Hematopoietic multipotent progenitor cell (in vitro differentiated cells): ENCODE measurements at places on chromosomes 1 and 21.

DNA sequence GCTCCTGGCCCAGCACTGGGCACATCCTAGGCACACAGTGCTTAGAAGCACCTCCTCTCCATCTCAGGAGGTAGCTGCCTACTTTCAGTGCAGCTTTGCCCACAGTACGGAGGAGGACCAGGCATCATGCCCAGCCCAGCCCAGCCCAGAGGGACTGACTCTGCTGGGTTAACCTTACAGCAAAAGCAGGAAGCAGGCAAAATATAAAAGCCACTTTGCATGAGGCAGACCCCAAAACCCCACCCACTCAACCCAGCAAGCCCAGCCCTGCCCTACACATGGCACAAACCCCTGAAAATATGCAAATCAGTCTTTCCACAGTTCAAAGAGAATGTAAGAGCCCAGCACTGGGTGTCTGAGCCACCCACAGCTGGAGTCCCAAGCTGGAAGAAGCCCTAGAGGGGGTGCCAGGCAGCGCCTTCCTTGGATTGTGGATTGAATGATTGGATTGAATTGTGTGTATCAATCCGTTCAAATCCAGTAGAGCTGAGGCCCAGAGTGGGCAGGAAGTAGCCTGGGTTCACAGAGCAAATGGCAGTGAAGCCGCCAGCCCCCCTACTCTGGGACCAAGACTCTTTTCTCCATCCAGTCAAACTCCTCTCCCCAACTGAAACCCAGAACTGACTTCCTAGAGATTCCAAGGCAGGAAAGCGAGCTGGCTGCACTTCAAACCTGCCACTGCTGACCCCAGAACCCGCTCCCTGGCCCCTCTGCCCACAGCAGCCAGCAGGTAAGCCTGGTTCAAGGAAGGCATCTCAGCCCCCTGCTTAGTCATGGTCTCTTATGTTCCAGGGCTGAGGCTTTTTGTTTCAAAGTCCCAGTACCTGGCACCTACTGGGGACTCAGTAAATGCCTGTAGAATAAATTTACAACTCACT is 117.7 kb downstream of the LACTBL1 start:
- peak; percentile 23 for DNase-seq

GRCh38 chr1:180157576-180158057 is 2.9 kb downstream of the QSOX1 start:
- DNase-seq = no peak

DNA sequence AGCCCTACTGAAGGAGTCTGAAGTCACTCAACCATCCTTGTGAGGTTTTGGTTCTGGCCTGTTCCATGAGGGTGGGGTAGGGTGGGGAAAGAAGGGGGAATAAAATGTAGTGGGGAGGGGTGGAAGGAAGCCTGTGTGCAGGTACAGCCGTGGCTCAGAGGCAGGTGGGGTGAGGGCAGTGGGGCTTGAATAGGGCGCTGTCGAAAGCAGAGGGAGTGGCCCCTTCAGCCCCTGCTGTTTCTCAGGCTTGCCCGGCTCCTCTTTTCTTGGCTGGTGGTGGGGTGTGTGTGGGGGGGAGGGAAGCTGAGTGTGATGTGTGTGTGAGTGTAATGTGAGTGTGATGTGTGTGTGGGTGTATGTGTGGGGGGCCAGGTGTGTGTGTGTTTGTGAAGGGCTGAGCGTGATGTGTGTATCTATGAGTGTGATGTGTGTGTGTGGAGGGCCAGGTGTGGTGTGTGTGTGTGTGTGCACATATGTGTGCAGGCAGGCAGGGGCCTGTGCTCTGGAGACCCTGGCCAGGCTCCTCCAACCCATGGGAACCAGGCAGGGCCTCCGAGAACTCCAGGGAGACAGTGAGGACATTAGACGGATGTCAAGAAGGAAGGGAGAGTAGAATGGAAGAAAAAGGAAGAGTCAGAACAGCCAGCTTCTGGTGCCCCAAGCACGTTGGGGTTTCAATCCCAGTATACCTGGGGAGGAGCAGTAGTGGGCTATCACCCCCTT is 9.0 kb downstream of the SOX13 start:
- DNase-seq = no peak

- DNase-seq = no peak
Measured at GRCh38 chr1:221788466-221788865, 46.6 kb upstream of the DUSP10 start.

DNA sequence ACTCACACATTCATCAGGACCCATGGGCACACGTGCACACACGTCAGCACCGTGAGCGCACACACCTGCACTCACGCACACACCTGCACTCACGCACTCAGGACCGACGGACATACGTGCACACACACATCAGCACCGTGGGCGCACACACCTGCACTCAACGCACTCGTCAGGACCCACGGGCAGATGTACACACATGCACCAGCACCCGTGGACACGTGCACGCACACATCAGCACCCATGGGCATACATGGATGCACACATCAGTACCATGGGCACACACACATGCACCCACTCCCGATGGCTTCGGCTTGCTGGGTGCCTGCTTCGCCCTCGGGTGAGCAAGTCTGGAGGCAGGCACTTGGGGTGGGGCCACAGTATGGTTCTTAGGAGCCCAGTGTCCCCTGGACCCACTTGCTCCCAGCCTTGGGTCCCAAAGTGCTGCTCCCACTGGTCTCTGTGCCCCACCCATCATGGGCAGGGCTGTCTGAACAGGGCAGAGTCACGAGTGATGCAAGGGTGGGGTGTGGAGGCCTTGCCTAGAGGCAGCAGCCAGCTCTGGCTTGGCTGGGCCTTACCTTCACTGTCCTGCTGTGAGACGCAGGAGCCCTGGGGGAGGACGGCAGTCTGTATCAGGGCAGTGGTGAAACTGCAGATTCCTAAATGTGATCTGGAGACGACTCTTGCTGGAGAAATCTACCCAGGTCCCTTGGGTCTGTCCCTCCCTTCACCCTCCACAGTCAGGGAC is 49.8 kb downstream of the SKI start:
- no peak for DNase-seq

DNA sequence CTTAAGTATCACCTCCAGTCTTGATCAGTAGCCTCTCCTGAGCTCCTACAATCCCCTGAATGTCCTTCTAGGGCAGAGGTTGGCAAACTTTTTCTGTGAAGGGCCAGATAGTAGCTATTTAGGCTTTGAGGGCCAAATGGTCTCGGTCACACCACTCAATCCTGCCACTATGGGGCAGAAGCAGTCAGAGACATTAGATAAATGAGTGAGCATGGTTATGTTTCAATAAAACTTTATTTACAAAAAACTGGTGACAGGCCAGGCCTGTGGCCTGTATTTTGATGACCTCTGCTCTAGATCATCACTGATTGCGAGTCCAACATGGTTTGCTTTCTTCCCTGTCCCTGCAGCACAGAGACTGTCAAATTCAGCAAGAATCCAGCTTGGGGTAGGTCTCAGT is 36.3 kb downstream of the LRP8 start:
- DNase-seq = no peak

DNA sequence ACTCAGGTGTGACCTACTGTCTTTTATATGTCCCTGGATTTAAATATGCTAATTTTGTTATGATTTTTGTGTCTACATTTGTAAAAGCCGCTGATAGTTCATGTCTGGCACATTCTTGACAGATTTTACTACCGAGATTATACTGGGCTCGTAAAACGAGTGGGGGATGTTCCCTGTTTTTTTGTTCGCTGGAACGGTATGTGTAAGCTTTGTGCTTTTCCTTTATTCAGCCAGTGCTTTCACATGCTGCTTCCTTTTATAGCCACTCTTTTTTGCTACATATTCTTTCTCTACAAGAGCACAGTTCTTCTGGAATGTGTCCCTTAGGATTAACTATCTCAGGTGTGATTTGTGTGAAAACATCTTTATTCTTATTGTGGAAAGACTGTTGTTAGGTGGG is 46.6 kb downstream of the ADARB1 start:
- no peak for DNase-seq

- DNase-seq = no peak
Measured at GRCh38 chr1:241317676-241318075, 39.3 kb downstream of the RGS7 start.

DNA sequence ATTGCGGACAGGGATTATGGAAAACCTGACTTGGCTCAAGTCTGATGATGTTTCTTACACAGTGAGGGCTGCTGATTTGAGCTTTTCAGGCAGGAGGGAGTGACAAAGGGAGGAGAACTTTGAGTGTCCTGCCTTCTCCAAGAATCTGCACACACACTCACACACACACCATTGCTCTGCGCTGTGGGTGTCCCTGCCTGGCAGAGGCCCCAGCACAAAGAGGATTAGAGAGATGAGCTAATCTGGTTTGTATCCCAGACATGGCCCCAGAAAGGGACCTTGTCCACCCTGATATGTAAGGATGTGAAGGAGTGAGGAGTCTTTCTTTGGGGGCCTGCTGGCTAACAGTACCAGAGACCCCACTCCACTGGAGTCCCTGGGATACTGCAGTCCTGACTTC is 5.9 kb upstream of the WNT2B start:
- no peak for DNase-seq

DNA sequence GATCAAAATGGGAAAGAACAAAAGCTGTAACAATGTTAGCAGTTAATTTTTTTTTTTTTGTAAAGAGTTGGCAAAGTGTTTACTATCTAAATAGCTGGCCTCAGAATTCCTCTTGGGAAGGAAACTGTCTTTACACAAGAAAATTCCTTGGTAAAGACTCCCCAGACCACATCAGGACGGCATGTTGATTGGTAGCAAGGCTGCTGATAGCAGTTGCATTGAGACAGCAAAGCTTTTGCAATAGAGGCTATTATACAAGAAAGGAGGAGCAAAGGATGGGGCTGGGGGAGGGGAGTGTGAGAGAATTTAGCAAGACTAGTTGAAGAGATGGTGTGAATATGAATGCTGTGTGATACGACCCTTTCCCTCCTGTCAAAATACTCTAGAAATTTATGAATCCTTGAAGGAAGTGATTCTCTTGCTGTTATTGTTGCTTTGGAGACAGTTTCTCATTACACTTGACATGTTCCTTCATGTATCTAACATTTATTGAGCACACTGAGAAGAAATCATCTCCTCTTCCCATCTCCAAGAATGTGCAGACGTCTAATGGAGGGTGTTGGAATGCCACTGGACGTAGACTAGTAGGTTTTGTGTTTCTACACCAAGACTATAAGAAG is 355.6 kb downstream of the SIPA1L2 start:
- DNase-seq = no peak

DNA sequence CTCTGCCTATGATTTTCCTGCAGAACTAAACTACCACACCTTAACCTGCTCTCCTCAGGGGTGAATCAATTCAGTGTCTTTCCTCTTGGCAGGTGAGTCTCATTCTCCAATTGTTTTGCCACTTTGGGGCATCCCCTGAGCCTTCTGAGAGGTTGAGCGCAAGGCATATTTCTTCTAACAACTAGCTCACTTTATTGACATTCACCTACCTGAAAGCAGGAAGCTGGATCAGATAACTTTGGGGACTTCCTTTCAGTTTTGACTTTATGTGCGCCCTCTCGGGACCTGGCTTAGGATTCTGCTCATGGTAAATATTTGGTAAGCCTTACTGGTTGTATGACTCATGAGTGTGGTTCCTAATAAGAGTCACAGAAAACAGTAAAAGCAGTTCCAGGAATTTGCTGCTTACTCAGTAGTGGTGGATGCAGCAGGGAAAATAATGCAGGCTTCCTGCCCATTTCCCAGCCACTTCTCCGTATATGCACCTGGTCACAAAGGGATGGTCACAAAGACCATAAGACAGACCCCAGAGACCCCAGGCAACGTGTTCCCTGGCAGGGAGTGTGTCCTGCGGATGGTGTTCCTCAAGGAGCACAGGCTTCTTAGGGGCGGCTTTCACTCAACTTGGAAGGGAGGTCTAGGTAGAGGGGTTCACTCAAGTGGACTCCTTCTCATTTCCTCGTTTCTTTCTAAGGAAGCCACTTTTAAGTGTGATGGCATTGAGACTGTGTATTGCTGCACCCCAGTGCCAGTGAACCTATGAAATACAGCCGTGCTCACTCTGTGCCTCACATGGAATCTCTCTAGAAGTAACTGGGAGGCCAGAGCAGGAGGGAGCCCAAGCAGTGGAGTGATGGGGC is 22.0 kb upstream of the BATF3 start:
- no peak for DNase-seq

DNA sequence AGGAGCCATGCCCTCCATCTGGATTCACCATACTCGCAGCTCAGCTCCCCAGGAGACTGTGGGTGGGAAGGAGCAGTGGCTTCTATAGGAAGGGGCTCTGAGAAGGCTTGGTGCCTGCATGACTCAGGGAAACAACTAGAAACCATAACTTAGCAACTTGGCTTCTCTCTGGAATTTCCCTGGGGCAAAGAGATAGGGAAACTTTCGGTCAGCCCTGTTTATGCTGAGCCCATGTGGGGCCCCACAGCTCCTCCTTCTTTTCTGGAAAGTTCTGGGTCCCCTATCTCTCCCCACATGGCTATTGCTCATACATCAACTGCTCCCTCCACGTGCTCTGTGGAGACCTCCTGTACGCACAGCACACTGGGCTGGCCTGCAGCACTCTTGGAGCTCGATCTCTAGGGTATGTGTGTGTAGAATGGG is 39.3 kb downstream of the PLEKHA6 start:
- no peak for DNase-seq

DNA sequence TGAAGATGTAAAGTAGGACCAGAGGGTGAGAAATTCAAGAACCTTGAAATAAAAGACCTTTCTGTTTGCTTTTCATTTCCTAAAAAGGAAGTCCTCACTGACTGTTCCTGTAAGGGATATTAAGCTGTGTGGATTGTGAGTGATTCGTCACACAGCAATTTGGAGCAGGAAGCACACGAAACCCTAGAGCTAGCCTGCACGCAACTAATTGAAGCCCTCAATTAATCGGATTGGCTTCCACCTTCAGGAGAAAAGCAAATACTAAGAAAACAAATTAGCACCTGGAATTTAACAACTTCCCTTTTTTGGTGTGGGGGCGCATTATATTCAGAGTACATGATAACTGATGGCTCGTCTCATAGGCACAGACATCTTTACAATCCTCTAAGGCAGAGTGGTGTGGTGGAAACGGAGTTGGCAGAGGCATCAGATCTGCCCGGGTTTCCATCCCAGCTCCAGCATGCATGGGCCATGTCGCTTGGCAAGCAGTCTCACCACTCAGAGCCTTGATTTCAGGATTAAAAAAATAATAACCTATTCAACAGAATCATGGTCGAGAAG is 95.2 kb downstream of the KCNJ15 start:
- DNase-seq = peak; percentile 13

DNA sequence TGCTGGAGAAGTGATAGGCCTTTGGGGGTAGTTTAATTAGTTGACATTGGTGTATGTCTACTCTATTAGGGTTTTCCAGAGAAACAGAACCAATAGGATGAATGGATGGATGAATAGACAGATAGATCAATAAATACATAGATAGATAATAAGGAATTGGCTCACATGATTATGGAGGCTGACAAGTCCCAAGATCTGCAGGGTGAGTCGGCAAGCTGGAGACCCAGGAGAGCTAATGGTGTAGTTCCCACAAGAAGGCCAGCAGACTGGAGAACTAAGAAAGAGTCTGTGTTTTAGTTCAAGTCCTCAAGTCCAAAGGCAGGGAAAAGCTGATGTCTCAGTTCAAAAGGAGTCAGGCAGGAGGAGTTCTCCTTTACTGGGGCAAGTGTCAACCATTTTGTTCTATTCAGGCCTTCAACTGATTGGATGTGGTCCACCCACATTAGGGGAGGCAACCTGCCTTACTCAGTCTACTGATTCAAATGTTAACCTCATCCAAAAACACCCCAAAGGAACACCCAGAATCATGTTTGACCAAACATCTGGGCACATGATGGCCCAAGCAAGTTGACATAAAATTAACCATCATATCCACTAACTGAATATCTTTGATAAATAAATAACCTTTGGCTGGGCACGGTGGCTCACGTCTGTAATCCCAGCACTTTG is 4.5 kb upstream of the SDE2 start:
- DNase-seq = no peak
